Stimulated activated CD8-positive, alpha-beta memory T cell treated with anti-CD3 and anti-CD28 coated beads, Interleukin-4, amount 100 ng/mL, for 24 hours (primary cell): ENCODE measurements at places on chromosomes 13 and 19.

DNA sequence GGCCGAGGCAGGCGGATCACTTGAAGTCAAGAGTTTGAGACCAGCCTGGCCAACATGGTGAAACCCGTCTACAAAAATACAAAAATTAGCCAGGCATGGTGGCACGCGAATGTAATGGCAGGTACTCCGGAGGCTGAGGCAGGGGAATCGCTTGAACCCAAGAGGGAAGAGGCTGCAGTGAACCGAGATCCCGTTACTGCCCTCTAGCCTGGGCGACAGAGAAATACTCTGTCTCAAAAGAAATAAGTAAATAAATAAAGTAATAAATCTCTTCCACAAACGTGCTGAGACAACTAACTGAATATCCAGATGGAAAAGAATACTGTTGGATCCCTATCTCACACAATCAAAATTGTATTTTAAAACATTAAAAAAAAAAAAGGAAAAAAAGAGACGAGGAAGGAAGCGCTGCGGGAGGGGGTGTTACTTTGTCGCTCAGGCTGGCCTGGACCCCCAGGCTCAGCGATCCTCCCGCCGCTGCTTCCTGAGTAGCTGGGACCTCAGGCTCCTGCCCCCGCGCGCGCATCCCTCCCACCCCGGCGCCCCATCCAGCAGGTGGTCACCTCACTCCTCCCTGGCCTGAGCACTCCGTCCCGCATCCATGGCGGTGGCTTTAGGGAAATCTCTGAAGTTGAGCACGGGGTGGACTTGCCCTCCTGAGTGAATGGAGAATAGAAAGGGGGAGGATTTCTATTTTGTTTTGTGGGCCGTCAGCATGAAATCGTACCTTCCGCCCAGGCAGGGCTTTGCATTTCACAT, 628 bp upstream of the ZNF813 start:
- no peak for DNase-seq

DNA sequence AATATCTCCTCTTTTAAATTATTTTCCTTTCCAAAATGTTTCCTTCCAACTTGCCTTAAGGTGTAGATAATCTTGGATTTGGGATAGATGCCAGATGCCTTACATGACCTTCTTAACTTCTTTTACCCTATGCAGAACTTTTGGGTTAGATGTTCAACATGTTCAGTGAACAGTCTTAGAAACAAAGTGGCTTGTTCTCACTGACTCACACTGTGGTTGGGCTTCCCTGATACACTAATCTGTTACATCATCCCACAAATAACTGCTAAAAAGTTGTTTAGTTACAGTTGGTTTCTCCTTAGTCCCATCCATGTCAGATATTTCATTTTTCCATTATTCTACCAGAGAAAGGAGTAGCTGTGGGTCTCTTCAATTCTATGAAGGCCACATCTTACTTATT, 2638.2 kb downstream of the PCDH9 start:
- no peak for DNase-seq

DNA sequence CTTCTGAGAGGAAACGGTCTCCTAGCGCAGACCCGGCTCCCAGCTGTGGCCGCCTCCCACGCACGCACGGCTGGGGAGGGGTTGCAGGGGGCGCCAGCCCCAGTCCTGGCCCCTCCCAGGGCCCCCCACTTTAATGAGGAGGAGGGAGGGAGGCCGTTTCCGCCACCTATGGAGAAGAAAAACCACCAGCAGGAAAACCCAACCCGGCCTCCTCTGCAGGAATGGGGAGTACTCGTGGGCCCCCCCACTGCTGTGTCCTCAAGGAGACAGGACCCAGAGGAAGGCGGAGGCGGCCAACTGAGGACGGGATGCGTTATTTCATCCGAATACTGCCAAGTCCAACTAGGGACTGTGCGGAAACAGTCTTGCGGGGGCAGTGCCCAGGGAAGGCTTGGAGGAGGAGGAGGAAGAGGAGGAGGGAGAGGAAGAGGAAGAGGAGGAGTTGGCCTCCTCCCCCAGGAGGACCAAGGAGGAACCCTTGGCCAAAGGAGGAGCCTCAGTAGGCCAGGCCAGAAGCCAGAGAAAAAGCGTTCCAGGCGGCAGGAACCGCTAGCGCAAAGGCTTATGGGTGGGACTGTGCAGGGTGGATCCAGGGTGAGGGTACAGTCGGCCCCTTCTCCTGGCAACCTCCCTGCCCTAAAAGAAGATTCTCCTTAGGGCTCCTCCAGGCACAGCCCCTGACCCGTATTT, 3.9 kb upstream of the SSBP4 start:
- DNase-seq, result no peak

DNA sequence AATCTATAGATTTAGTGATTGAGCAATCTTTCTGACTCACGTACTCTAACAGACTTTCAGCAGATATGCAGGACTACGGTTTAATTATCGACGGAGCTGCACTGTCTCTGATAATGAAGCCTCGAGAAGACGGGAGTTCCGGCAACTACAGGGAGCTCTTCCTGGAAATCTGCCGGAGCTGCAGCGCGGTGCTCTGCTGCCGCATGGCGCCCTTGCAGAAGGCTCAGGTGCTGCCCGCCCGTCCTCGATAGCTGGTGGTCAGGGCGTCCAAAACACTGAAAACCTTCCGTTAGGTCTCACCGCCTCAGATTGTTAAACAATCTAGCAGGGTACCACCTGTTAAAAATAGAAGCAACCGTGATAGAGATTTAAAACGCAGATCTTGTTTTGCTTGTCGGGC, 113.2 kb upstream of the MCF2L start:
- DNase-seq, result no peak

- DNase-seq, result no peak
Measured at GRCh38 chr13:76570510-76570971, 315.7 kb downstream of the KCTD12 start.

GRCh38 chr19:21128901-21129698, 12.7 kb upstream of the ZNF431 start:
- DNase-seq, result no peak

- no peak for DNase-seq
Measured at GRCh38 chr13:84741253-84741652, 859.0 kb upstream of the SLITRK1 start.

DNA sequence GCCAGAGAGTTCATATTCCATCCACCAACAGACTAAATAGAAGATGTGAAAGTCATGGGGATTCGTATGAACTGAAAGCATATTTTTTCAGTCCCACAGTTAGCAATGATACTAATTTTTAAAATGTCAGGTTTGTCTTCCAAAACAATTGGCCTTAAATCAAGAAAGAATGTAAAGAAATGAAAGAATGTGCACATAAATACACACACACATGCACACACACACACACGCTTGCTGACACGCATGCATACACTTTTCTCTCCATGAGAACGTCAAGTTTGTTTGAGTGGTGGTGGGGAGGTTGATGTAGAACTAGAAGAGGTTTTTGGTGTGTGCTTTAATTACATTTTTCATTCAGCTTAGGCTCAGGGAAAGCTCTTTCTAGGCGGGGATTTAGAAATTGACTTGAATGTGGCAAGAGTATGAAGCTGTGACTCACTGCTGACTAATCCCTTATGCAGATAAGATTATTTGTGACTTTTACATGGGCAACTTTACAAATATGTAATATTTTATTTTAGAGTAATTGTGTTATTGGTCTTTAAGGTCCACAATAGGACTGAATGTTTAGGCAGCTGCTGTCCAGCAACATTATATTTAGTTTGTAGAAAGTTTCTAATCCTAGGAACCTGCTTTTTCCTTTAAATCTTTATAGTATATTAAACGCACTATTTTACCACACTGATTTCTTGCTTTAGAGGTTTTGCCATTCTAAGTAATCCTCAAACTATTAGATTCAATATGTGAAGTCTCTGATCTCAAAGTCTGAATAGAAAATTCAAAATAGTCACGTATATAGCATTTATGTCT, 18.8 kb downstream of the FLT1 start:
- no peak for DNase-seq

DNA sequence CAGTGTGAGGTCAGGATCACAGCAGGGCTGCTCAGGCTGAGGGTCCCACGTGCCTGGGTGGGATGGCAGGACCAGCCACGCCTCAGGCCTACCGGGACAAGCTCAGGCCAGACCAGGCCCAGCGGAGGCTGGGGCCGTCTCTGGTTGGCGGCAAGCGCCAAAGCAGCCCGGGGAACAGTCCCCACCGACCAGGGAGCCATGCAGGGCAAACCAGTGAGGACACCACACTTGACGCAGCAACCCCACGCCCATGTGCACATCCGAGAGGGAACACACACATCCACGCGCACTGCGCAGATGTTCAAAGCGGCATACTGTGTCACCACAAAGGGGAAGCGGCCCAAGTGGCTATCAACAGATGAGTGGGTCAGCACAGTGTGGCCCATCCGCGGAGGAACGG, 15.2 kb downstream of the IZUMO4 start:
- DNase-seq, result no peak

DNA sequence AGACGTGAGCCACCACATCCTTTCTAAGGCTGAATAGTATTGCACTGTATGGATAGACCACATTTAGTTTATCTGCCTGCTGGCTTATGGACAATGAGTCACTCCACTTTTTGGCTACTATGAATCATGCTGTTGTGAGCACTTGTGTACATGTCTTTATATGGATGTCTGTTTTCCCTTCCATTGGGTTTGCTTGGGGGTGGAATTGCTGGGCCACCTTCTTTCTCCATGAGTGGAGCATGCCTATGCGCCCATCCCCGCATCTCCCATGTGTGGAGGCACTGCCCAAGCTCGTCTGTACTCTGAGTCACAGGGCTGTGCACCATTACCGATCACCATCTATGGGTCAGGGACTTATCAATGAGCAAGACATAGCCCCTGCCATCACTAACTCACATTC, 127.2 kb upstream of the GJB6 start:
- no peak for DNase-seq

DNA sequence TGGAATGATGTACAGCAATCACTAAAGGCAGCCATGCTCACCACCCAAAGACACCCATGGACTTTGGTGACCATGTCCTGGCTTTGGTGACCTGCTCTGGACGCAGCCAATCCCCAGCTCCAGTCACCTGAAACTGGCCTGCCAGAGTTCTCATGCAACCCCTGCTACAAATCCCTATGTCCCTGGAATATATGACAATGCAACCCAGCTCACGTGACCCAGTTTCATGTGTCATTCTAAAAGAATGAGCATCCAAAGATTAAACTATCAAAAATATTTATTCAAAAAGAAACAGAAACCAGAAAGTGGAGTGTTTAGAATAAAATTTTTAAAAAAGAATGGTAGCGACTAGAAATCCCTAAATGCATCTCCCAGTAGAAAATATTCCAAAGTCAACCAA, 203.3 kb upstream of the IRS2 start:
- no peak for DNase-seq

- DNase-seq, result no peak
Measured at GRCh38 chr19:10256551-10256950, 4.5 kb downstream of the MRPL4 start.

DNA sequence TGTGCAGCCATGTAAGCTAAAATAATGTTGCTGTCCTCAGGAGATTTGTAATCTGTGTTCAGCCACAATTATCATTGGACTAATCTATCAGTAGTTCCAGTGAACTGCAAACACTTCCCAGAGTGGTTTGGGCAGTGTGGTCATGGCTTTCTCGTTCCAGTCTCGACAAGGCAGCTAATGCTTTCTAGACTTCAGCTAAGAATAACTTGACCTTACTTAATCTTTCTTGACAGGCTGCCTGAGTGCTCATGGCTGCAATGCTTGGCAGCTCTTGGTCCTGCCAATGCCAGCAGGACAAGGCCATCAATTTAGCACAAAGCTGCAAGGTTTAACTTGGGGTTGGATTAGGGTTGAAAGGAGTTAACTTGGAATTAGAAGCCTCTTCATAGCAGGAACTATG, 32.8 kb downstream of the ATP12A start:
- no peak for DNase-seq

GRCh38 chr13:46638262-46638661, 85.3 kb downstream of the LRCH1 start:
- no peak for DNase-seq

DNA sequence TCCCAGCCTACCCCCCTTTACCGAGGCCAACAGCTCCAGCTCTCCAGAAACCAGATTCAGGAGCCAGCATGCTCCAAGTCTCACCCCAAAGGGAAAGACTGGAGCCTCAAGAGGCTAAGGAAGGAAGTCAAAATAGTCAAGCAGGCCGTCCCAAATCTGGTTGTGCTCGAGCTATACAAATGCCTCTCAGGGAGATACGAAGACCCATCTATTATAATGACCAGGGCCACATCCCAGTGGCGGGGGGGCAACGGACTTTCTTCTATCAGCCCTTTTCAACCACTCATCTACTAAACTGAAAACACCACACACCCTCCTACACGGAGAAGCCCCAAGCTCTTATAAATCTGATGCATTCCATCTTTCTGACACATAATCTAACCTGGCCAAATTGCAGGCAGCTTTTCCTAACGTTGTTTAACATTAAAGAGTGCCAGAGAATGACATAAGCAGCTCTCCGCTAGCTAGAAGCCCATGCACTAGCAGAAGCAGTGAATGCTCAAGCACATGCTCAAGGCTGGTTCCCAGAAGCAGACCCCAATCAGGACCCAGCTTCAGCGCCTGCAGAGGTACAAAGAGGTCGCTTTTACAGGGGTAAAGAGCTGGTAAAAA, 104.6 kb upstream of the ZNF98 start:
- no peak for DNase-seq

- DNase-seq, result no peak
Measured at GRCh38 chr19:18185538-18185937, 7.5 kb upstream of the MPV17L2 start.

DNA sequence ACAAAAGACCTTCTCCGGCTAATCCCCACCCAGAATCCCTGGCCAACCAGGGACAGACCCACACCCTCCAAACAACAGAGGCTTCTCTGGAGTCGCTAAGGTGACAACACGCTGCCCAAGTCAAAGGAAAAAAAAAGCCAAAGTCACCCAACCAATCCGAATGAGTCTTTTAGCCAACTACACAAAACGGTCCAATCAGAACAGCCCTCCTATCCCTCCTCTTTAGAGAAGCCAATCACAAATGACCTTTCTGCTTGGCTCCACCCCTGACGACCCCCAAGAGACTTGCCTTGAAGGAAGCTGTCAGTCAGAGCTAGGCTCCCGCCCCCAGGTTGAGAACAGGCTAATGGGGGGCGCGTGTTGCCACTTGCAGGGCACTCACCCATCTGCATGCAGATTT, 6.6 kb upstream of the FBXW9 start:
- DNase-seq, result no peak

DNA sequence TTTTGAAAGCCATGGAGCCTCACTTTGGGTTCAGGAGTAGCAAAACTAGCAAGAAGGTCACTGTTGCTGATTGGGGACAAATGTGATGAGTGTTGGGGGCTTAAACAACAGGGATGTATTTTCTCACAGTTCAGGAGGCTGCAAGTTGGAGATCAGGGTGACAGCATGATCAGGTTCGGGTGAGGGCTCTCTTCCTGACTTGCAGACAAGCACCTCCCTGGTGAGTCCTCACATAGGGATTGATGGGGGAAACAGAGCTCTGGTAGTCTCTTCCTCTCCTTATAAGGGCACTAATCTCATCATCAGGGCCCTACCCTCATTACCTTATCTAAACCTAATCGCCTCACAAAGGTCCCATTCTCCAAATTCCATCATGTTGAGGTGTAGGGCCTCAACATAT, 179.2 kb downstream of the TSHZ3 start:
- DNase-seq, result no peak

DNA sequence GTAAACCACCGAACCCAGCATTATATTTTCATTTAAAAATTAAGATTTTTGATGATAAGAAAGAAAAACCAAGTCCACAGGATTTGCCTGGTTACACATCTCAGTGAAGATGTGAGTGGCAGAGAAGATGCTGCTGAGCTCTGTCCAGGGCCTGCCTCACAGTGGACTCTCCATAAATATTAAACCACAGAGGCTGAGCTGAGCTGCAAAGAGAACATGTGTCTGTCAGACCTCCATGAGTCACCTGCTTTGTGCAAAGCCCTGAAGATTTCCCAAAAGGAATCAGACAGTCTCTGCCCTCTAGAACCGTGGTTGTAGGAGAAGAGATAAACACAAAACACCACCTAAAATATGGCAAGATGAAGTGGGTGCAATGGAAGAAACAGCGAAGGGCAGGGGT, 127.2 kb upstream of the TSC22D1 start:
- no peak for DNase-seq
